Naive thymus-derived CD4-positive, alpha-beta T cell (primary cell): ENCODE measurements at places on chromosomes 11 and 22. TPM values are rescaled to one million over a fixed set of nuclear protein-coding genes. Genes with fewer than 3 reads are reported as not detected.

GRCh38 chr11:33703788-33704187, 3.2 kb upstream of the C11orf91 start:
- no peaks in the 10 kb centered on the region for H3K27me3 ChIP-seq
- H3K4me1 ChIP-seq = peaks cover 9% of the 10 kb centered on the region
- no peaks in the 10 kb centered on the region for H3K36me3 ChIP-seq
- no peak overlapping the region for H3K4me3 ChIP-seq

DNA sequence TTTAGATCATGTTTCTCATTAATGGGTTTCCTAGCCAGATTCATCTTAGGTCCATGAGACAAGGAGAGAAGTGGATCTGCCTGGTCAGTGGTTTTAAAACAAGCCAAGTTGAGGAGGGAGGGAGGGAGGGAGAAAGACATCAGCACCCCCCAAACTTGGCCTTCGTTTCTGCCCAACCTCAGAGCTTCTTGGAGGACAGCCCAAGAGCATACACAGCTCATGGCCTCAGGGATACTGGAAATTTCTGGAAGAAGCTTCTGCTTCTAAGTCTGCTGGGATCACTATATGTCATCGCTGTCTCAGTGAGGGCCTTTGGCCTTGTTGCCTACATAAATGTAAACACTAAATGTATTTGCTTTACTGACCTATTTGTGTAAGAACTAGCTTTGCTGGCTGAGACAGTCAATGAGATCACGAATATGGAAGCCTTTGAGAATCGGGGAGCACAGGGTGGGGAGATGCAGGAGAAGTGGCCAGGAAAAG, 375.1 kb downstream of the BUD13 start:
- no peak overlapping the region for H3K27ac ChIP-seq
- no peaks in the 10 kb centered on the region for H3K36me3 ChIP-seq
- H3K27me3 ChIP-seq = no peaks in the 10 kb centered on the region
- no peaks in the 10 kb centered on the region for H3K4me1 ChIP-seq

DNA sequence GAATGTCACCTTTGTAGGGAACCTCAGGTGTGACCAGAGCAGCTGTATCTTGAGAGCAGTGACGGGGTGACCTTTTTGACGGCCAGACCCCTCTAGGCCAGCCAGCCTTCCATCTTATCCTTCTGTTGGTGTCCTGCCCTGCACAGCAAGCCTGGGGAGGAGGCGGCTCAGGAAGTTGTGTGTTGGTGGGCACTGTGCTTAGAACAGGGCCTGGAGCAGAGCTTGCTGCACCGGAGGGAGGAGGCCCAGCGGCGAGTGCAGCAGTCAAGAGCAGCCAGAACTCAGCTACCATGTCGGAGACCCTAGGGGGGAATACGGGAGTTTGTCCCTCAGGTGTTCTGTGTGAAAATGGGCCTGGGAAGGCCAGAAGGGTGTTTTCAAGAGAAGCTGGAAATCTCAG, 129.4 kb downstream of the OSBP2 start:
- no peak for DNase-seq
- peaks cover 12% of the 10 kb centered on the region for H3K27me3 ChIP-seq
- H3K4me1 ChIP-seq = no peaks in the 10 kb centered on the region
- no peak overlapping the region for H3K27ac ChIP-seq
- no peak overlapping the region for H3K4me3 ChIP-seq

The PICK1 gene
- total RNA-seq = 27.8 TPM

DNA sequence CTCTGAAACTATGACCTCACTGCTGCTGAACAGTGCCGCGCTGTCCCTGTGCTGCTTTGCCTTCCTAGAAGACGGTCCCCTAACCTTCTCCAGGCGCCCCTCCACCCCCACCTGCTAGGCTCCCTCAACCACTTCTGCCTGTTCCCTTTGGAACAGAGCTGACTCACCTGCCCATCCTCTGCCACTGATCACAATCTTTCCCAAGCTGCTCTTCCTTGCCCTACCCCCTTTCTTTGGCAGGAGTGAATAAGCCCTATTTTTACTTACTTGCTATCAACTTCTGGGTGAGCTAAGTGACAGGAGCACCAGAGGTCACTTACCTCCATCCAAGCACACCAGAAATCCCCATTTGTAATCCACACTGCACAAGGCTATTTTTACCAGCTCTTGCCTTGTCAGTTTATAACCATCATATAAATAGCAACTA, 116.0 kb upstream of the BID start:
- H3K4me1 ChIP-seq = no peaks in the 10 kb centered on the region
- no peaks in the 10 kb centered on the region for H3K27me3 ChIP-seq
- no peak overlapping the region for H3K4me3 ChIP-seq
- H3K36me3 ChIP-seq = peaks cover 5% of the 10 kb centered on the region
- DNase-seq = no peak

The TRIM48 gene
- total RNA-seq = not detected

The AQP11 gene
- total RNA-seq = 0.73 TPM

- no peak overlapping the region for H3K27ac ChIP-seq
- H3K27me3 ChIP-seq = no peaks in the 10 kb centered on the region
- H3K4me1 ChIP-seq = no peaks in the 10 kb centered on the region
- H3K36me3 ChIP-seq = no peaks in the 10 kb centered on the region
These were observed 68.4 kb downstream of the LARGE1 start for GRCh38 chr22:33851821-33852384.

The MS4A15 gene
- not detected for total RNA-seq

GRCh38 chr22:44689173-44689572, 12.8 kb upstream of the PRR5 start:
- no peak overlapping the region for H3K4me3 ChIP-seq
- no peaks in the 10 kb centered on the region for H3K27me3 ChIP-seq
- H3K36me3 ChIP-seq = no peaks in the 10 kb centered on the region
- DNase-seq = no peak
- H3K27ac ChIP-seq = no peak overlapping the region
- peaks cover 10% of the 10 kb centered on the region for H3K4me1 ChIP-seq

- DNase-seq = no peak
- no peaks in the 10 kb centered on the region for H3K4me1 ChIP-seq
- H3K27me3 ChIP-seq = no peaks in the 10 kb centered on the region
- H3K36me3 ChIP-seq = peaks cover 9% of the 10 kb centered on the region
- H3K27ac ChIP-seq = no peak overlapping the region
- H3K4me3 ChIP-seq = no peak overlapping the region
These were observed 161.0 kb downstream of the FCHSD2 start for GRCh38 chr11:72981080-72981479.

DNA sequence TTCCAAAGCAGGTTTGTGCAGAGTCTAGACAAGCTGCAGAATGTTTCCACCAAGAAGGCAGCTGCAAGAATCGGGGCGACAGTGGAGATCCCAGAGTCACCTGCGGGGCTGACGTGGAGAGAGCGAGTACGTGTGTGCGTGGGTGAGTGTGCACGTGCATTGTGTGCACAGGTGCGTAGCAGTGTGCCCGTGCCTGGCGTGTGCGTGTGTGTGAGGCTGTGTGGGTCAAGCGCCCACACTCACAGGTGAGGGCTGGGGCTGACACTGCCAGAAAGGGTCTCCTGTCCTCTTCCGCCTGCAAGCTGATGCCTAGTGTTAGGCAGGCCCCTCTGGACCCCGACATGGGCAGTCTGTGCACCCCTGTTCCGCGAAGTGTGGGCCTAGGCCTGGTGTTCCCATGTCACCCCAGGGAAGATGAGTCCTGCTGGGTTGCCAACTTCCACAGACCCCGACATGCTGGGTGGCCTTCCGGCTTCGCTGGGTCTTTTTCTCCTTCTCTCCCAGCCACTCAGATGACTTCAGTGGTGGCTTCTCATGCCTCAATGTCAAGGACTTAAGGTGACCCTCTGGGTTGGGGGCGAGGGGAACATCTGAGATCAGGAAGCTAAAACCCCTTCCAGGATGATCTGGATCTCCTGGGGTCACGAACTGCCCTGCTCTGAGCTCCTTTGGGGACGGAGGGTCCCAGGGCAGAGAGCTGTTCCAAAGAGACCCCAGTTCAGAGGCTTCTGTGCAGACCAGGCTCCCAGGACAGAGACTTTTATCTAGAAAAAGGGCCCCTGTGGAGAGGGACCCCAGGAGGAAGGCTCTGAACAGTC, 10.4 kb upstream of the SYT8 start:
- no peak overlapping the region for H3K4me3 ChIP-seq
- no peak for DNase-seq
- H3K36me3 ChIP-seq = no peaks in the 10 kb centered on the region
- H3K4me1 ChIP-seq = no peaks in the 10 kb centered on the region
- H3K27ac ChIP-seq = no peak overlapping the region
- H3K27me3 ChIP-seq = no peaks in the 10 kb centered on the region

The OR52I1 gene
- not detected in 2 replicates for total RNA-seq

DNA sequence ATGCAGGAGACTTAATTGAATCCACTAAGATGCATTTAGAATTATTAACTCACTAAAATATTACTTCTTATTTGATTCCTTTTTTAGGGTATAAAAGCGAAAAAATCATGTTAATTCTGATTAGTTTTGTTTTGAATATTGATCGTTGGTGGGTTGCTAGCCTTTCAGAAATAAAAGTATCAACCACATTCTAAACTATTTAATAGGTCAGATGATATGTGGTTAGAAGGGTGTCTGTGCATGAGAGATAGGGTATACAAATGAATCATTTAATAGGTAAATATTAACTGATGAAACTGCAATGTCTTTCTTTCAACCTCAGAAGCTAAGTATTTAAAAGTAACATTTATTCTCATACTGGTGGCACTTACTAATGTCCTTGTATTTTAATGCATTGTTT, 515.1 kb downstream of the CNTN5 start:
- no peak overlapping the region for H3K27ac ChIP-seq
- H3K27me3 ChIP-seq = no peaks in the 10 kb centered on the region
- no peak for DNase-seq
- no peaks in the 10 kb centered on the region for H3K4me1 ChIP-seq
- no peaks in the 10 kb centered on the region for H3K36me3 ChIP-seq

- no peaks in the 10 kb centered on the region for H3K27me3 ChIP-seq
- H3K4me3 ChIP-seq = no peak overlapping the region
- DNase-seq = no peak
- H3K27ac ChIP-seq = no peak overlapping the region
- H3K36me3 ChIP-seq = no peaks in the 10 kb centered on the region
These were observed 54.0 kb downstream of the BDNF start for GRCh38 chr11:27646051-27646818.

GRCh38 chr11:5279471-5280090, 9.8 kb upstream of the HBE1 start:
- H3K4me3 ChIP-seq = no peak overlapping the region
- H3K36me3 ChIP-seq = no peaks in the 10 kb centered on the region
- H3K27me3 ChIP-seq = no peaks in the 10 kb centered on the region
- DNase-seq = no peak
- H3K4me1 ChIP-seq = no peaks in the 10 kb centered on the region

The MB gene
- total RNA-seq = not detected
